ENCODE measurements at places on chromosomes 7 and 10.

GRCh38 chr7:7617550-7617949 is 23.0 kb upstream of the UMAD1 start:
- DNase-seq: no peak

- DNase-seq: no peak
These were observed 39.0 kb upstream of the STRIP2 start for GRCh38 chr7:129394982-129395914.

DNA sequence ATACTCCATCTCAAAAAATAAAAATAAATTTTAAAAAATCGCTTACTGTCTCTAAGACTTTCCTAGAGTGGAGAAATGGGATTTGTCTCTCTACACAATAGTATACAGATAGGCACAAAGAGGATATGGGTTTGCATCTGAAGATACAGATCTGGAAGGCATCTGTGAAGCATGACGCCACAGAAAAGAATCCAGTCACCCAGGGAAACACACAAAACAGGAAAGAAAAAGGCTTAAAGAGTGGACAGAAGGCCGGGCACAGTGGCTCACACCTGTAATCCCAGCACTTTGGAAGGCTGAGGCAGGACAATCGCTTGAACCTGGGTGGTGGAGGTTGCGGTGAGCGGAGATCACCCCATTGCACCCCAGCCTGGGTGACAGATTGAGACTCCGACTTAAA is 61.3 kb downstream of the SKIDA1 start:
- DNase-seq: no peak

DNA sequence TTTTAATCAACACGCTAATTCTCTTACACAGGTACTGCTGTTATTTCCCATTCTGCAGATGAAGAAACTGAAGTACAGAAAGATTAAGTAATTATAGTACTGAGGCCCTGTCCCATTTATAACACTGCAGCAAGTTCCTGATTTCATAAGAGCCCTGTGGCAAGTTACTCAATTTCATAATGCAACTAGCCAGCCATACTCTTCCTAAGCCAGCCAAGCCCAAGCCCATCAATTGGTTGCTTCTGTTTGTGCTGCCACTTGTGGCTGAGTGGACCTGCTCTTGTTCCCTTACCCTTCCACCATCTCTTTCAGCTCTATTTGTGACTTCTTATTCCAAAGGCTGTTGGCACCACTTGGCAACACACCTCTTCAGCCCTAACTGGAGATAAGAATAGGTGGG is 19.7 kb upstream of the PRPF18 start:
- DNase-seq: no peak

DNA sequence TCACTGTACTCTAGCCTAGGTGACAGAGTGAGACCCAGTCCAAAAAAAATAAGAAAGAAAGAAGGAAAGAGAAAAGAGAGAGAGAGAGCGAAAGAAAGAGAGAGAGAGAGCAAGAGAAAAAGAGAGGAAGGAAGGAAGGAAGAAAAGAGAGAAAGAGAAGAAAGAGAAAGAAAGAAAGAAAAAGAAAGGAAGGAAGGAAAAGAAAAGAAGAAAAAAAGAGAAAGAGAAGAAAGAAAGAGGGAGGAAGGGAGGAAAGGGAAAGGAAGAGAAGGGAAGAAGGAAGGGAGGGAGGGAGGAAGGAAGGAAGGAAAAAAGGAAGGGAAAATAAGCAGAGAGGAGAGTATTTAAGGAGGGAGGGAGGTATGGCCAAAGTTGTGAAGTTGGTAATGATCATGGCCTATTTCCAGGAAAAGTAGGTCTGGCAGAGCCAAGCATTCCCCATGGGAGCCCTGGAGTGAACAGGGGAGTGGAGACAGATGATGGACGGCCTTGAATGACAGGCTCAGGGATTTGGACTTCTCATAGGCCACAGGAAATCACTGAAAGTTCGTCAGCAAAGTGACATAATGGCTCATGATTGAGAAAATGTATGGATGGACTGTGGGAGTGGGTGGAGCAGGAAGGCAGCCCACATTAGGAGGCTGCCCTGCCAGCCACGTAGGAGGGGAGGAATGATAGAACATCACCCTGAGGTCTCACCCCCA is 44.8 kb upstream of the CUX1 start:
- DNase-seq: no peak

GRCh38 chr10:114908896-114909295 is 29.1 kb upstream of the TRUB1 start:
- no peak for DNase-seq

DNA sequence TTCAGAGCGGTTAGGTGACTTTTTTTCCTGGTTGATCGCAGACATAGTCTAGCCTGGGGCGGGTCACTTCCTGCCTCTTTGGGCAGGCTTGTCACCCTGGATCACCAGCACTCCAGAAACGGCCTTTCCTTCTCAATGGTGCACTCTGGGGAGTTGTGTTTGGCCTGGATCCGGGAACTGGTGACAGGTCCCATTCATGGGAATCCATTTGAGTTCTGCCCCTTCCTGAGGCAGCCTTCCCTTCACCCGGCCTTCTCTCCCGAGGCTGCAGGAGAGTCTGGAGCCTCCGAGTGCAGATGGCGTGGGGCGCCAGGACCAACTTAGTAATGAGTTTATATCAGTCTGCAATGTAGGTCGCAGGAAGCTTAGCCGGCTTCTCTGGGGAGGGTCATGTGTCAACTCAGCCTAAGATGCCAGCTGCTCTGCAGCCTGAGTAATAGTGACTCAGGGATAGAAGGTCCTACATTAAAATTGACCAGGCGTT is 54.2 kb downstream of the TACR2 start:
- DNase-seq: no peak

DNA sequence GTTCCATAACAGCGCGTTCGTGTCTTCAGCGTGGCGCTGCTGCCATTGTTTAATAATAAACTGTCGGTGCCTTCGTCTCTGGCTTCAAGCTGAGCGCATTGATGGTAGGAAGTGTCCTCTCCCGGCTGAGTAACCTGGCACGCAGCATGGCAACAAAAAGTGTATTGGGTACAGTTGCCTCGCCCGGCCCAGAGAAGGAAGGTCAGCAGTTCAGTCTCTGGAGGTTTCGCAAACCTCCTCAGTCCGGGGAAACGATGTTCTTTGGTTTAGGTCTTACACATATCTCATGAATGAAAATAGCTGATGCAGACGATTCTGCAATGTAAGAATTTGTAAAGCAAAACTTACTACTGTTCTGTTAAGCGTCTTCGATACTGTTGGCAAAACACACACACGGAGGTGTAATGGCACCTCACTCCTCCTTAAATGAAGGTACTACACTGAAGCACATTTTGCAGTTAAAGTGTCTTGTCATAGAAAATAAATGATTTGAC is 739 bp upstream of the CCDC186 start:
- DNase-seq: no peak

DNA sequence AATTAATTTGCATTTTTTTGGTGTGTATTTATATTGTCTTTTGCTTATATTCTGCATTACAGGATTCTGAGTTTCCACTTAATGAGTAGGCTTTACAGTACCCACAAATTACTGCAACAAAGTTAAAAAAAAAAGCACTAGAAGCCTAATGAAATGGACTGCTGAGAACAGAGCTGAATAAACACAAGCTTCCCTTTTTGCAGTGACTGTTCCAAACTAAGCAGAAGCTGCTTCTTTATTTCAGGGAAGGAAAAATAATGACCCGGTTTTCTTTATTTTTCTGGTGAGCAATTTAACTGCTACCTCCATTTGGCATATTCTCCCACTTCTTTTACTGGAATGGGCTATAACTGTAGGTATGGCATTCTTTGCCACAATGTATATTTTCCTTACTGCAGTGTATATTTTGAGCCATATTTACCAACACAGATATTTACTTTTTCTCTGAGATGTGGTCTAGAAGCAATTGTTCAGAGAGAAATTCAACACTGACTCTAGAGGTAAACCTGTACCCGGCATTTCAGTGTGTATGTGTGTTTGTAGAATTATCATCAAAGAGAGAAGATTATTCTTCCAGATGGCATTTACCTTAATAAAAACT is 56.9 kb downstream of the HDAC9 start:
- no peak for DNase-seq

DNA sequence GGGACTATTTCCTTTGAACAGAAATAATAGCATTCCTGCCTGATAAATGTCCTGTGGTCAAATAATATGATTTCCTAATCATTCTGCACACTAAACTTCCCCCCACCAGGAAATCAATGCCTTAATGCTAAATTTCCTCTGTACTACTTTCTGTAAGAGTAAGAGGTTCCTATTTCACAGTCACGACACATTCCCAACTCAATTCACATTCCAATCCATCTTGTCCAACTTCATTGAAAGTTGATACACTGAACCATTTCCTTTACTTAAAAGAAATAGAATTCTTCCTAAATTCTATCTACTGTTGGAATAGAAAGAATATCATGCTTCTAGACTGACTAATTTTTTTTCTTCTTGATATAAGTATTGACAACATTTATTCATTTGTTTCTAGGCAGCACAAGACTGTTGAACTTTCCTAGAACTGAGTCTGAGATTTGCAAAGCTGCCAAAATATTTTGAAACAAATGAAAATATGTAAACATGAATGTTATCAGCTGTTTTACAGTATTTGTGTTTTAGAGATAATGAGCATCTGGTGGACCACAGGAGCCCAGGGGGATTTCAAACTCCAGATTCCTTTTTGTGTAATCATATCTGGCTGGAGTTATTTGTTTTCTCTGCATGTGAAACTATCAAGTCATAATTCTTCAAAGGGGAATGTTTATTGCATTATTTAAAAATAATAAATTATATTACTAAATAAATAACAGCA is 121.5 kb downstream of the TPST1 start:
- DNase-seq: no peak

GRCh38 chr7:64907641-64908326 is 4.7 kb downstream of the ZNF273 start:
- no peak for DNase-seq

GRCh38 chr7:17075601-17076255 is 193.9 kb upstream of the AGR3 start:
- DNase-seq: no peak

DNA sequence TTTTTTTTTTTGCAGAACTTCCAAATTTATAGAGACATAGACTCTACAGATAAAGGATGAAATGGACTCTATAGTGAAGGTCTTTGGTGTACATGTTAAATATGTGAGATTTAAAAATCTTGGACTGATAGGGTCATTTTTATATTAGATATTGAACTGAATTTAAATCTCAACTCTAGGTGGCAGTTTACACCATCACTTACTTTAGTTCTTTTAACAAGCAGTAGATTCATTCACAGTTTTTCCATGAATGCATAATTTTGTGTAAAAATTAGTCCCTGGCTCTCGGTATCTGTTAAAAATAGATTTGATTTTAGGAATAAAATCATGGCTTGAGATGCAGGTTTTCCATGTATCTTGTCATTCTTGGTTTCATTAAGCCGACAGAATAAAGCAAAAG is 31.1 kb upstream of the SNX13 start:
- DNase-seq: no peak

GRCh38 chr10:65891073-65891981 is 1034.5 kb upstream of the LRRTM3 start:
- DNase-seq: no peak

GRCh38 chr10:53601260-53601875 is 828.8 kb upstream of the MBL2 start:
- no peak for DNase-seq

DNA sequence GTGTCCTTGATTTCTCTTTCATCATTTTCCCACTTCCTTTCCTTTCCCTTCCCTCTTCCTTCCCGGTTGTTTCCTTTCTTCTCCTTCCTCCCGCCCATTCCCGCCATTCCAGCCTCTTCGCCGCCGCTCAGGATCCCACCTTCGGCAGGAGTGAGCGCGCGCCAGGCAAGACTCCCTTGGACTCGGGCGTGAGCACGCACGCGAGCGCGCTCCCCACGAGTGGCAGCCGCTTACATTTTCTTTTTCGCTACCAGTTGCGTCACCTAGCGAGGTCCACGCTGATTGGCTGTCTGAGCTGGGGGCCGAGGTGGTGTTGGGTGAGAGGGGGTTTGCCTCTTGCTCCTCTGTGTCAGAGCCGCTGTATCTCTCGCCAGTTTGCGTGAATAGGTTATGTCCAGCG is 11.8 kb downstream of the ZAN start:
- peak; percentile 3 for DNase-seq

Measured in stimulated activated CD8-positive, alpha-beta memory T cell treated with anti-CD3 and anti-CD28 coated beads, Interleukin-15, amount 100 ng/mL, for 48 hours (primary cell).